ENCODE measurements at places on chromosomes 4 and X.

GRCh38 chr4:2336659-2337058, 74.8 kb upstream of the MXD4 start:
- no peak for DNase-seq

- DNase-seq = peak; percentile 73
Observed at GRCh38 chr4:77818073-77818601, 1.0 kb downstream of the CNOT6L start.

DNA sequence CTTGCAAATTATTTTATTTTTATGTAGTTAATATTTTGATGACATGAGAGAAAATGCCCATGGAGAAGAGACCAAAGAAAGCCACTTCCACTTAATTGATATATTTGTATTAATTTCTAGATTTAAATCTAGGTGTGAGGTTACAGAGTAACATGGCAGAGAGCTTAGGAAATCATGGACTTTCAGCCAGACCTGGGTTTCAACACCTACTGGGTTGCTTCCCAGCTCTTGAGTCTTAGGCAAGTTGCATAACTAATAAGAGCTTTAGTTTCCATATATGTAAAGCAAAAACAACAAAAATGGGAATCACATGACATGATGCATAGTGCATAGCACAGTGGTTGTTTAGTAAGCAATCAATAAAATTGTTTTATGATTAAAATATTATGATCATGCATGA, 413.3 kb downstream of the CCSER1 start:
- DNase-seq = no peak

DNA sequence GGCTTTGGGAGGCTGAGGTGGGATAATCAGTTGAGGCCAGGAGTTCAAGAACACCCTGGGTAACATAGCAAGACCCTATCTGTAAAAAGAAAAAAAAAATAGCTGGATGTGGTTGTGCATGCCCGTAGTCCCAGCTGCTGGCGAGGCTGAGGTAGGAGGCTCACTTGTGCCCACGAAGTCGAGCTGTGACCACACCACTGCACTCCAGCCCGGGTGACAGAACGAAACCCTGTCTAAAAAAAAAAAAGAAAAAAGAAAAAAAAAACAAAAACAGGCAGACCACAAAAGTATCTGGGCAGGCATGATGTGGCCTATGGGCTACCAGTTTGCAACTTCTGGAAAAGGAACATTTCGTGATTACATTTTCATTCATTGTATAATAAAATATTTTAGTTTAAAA, 38.1 kb upstream of the RASGEF1B start:
- no peak for DNase-seq

DNA sequence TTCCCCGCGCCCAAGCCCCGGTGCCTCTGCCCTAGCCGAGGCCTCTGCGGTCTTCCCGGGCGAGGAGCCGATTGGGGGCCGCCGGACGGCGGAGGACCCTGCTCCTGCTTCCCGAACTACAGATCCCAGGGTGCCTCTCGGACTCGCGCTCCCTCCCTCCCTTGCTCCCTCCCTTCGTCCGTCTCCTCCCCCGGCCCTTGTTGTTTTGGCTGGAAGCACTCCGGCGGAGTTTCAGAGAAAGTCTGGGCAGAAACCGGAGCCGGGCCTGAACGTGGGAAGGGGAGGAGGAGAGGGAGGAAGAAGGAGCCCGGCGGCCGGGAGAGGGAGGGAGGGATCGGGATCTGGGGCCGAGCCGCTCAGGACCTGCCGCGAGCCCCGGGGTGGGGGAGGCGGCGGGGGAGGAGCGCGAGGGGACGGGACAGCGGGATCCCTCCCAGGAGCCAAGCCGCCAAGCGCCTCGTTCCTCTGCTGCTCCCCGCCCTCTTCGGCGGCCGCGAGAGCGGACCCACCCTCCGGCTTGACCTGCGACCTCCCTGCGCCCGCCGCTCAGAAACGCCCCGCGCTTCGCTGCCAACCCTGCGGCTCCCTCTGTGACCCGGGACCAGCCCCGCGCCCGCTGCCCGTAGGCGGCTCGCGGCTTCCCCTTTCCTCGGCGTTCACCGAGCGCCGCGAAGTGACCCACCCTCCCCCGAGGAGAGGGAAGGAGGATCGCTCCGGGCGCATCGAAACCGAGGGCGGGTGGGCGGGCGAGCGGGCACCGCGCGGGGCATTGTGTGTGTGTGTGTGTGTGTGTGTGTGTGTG, 496 bp upstream of the GAB1 start:
- peak; percentile 38 for DNase-seq

GRCh38 chrX:28847423-28847822, 260.2 kb downstream of the IL1RAPL1 start:
- DNase-seq = no peak

- no peak for DNase-seq
Observed at GRCh38 chrX:100606753-100607152, 22.0 kb downstream of the TNMD start.

DNA sequence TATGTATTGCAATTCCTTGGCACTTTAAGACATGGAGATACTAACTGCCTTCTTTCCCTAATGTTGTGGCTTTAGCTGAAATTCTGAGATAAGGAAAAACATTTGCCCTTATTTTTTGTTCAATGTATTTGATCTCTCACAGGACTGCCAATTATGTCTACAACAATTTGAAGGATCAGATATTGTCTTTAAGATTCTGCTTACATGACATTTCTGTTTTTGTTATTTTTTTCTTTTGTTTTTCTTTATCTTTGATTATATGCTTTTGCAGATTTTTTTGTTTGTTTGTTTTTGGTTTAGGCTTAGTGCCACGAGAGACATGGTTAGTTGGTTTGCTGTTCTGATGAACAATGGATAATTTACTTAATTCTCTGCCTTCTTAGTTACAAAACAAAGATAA, 303.3 kb downstream of the TECRL start:
- no peak for DNase-seq

GRCh38 chrX:106752101-106752678, 25.7 kb downstream of the RNF128 start:
- DNase-seq = no peak

- no peak for DNase-seq
Observed at GRCh38 chrX:149248073-149248625, 257.0 kb downstream of the IDS start.

GRCh38 chr4:25439918-25440477, 62.9 kb downstream of the ANAPC4 start:
- DNase-seq = peak; percentile 81

- no peak for DNase-seq
Observed at GRCh38 chr4:10094841-10095240, 21.8 kb downstream of the WDR1 start.

DNA sequence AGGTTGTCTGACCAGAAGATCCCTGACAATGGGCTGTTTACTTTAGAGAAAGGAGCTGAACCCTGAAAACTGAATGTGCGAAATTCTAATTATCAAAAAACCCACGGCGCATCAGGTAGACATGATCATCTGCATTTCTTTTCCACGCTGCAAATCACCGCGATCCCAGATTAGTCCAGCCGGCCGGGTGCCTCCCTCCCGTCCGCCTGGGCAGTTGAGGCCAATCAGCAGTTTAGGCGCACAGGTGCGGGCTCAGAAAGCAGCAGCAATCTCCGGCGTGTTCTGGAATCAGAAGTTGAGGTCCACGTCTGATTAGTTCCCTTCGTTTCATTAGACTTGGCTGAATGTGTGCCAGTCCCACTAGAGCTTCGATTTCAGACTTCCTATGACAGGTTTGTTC, 73.9 kb downstream of the ACOX3 start:
- no peak for DNase-seq

- DNase-seq = no peak
Observed at GRCh38 chr4:169245061-169245460, 25.7 kb downstream of the SH3RF1 start.

Measured in activated CD4-positive, alpha-beta T cell treated with anti-CD3 and anti-CD28 coated beads, Interleukin-10, Interleukin-2, amounts not matched to agents 100 ng/mL and 50 ng/mL, durations not matched to agents 16 hours and 8 hours (primary cell).